ENCODE measurements at places on chromosomes 12 and 14.
A peak's percentile ranks its signal among the peaks of the same experiment; 100 is the strongest.

DNA sequence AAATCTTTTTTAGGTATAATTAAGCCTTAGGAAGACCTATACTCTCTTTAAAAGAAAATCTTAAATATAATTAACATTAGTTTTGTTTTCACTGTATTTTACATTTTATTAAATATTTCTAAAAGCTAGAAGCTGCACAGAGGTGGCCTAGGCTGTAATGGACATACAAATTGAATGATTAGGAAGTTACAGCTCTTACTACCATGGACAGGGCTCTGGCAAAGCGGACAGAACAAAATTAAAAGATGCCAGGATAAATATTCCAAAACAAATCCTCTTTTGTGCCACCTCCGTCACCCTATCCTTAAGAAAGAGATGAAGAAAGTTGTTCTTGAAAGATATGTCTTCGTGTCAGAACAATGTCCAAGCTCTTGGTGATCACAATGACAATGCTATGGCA is 376.5 kb downstream of the ETNK1 start:
- no peak for DNase-seq

GRCh38 chr14:43625294-43625693 is 881.8 kb downstream of the FSCB start:
- DNase-seq: no peak

GRCh38 chr12:113291586-113291985 is 43.3 kb downstream of the SLC8B1 start:
- DNase-seq: no peak

- no peak for DNase-seq
These were observed 28.8 kb downstream of the CLEC1A start for GRCh38 chr12:10069976-10070375.

GRCh38 chr14:72598306-72598705 is 295.6 kb downstream of the DPF3 start:
- no peak for DNase-seq

DNA sequence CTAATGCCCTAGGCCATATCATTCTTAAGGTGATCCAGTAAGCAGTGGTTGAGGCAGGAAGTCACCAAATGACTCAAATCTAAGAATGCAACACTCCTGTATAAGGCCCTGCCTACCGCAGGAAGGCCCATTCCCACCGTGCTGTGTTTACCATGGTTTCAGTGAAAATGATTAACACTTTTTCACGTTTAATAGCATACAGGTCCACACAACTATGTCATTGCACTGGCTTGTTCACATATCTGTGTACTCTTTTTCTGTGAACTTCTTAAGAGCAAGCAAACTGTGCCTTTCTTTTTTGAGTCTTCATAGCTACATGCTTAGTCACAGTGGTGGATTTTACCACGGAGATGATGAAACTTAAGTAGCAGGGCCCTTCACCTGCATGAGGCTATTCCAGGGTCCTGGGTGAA is 214.9 kb downstream of the CNTN1 start:
- DNase-seq: no peak

GRCh38 chr14:94100847-94101246 is 9.7 kb upstream of the IFI27 start:
- DNase-seq: no peak

DNA sequence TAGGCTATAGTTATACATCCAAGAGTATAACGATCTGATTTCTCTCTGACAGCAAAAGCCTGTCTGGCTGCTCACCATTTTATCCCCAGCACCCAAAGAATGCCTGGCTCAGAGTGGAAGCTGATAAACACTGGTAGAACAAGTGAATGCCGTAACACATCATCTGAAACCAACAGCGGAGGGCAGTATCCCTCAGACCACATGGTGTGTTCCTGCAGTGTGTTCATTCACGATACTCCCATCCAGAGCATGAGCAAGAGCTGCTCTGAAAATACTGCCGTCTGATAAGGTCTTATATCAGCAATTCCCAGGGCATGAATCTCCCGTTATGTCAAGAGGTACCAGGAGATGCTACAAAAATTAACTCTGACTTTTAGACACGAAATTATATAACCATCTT is 95.9 kb downstream of the TTC7B start:
- no peak for DNase-seq

DNA sequence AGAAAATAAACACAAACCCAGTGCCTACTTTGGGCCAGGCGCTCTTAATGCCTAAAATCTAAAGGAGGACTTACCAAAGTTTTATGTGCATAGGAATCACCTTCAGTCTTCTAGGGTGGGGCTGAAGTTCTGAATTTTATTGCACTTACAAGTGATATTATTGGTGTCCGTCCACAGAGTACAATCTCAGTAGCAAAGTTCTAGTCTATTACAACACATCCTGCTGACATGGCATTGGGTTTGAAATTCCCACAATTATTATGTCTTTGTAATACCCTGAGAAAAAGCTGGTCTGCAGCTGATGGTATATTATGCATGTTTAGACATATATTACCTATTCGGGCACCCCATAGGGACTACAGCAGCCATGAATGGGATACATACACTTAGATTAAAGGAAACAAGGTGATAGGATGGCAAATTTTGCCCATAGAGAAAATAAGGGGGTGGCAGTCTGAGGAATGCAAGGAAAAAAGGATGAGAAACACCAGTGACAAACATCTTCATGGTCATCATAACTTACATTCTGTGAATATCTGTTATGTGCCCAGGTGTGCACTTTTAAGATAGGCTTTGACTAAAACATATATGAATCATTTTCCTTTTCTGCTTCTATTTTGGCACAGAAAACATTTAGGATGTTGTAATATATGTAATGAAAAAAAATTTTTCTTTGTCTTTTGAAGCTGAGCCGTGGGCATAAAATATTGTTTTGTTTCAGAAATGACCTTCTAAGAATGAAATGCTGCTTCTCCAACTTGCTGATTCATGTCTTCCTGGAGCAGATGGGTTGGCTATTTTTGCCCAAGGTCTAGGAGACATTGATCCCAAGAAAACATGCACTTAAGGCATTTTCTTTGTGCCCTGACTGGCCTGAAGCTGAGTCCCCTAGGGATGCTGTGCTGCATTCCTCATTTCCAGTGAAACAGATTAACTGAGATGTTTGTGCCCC is 27.2 kb upstream of the ALG10 start:
- DNase-seq: no peak

DNA sequence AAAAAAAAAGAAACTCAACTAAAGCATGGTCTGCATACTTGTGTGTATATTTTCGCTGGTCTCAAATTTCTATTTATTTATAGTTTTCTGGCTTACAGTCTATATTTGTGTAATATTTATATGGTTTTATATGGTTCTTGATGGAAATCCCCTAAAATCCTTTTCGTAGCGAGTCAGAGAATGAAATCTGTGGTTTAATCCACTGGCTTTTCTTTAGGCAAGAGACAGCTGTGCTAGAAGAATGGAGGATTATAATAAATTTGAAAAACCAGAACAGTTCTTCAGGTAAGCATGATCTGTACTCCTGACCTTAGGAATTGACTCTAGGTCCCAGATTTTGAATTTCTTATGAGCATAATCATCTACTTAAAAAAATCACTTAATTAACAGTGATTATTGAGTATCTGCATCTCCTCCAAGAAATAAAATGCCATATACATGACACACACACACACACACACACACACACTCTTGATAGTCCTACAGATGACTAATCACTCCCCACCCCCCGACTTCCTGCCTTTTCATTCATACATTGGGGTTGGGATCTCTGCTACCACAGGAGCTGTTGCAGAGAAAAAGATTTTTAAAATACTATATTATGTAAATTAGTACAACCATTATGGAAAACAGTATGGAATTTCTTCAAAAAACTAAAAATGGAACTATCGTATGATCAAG is 113.4 kb downstream of the CRADD start:
- DNase-seq: no peak

DNA sequence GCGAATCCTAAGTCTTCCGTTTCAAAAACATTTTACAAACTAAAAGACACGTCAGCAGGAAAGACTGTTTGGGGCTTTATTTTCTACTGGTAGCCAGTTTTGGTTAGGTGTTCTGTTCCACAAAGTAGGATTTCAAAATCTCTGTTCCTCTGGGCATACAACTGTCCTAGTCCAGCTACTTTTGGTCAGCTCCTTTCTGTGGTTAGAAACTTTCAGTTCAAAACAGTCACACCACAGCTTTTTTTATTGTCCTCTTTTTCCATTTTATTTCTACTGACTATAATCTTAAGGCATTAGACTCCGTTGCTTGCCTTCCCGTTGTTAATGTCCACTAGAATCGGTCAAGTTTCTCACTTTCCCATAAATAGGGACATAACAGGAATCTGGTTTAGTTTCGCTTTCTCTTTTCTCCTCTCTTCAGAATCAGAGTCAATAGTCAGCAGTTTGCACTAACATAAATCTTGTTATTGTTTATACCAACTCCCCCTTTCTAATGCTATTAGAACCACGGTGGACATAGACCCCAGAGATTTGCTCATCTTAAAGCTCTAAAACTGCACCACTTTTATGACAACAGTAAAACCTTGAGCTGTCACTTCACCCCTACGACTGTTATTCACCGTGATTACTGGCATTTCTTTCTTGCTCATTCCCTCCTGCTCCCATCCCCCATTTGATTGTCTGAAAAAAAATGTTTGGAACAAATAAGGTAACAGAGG is 41.5 kb upstream of the NPAS3 start:
- DNase-seq: no peak

DNA sequence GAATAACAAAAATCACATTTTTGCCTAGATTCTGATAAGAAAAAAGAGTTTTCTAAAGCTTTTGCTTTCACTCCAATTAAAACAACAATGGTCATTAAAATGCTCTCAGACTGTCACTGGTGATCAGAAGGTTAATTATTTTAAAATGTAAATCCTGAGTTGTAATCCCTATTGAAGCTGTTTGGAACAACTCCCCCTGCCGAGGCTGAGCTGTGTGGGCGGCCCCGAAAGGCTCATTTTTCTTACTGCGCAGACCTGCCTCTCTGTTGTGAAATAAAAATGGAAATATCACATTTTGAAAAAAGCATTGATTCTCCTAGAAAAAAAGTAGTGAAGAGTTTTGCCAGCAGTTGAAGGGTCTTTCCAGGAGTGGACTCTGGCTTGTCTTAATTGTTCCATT is 174.8 kb upstream of the CDKN3 start:
- no peak for DNase-seq

DNA sequence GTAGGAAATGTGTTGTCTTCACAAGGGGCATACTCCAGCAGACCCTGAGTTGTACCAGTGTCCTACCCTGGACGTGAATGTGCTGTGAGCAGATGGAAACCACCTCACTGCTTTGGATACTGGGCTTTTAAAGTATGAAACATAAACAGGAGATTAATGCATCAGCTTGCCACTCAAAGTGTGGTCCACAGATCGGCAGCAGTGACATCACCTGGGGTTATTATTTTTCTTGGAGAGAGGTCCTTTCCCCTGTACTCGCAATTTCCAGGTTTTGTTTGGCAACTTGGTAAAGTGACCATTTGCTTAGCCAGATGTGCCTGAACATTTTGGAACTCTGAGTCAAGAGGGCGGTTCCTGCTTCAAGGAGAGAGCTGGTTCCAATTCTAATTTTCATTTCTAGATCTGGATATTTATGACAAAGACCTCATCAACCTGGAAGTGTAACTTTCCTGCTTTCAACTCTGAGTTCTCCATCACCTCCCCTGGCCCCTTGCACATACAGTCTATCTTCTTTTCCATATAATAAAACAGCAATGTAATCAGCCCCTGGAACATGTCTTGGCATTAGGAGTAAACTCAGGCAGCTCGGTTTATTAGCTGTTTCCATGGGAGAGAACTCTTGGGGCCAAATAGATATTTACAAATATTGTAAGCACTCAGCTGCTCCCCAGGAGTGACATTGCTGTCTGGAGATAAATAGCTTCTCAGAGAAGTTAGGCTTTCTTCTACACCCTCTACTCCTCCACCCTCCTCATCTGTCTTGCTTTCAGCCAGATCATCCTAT is 237.0 kb upstream of the TBX3 start:
- no peak for DNase-seq

- DNase-seq: no peak
These were observed 477.0 kb downstream of the DPF3 start for GRCh38 chr14:72416892-72417291.

- DNase-seq: peak; percentile 27
These were observed 12.0 kb downstream of the ADSS1 start for GRCh38 chr14:104735830-104736642.

GRCh38 chr12:50120521-50120920 is 8.5 kb downstream of the COX14 start:
- no peak for DNase-seq

DNA sequence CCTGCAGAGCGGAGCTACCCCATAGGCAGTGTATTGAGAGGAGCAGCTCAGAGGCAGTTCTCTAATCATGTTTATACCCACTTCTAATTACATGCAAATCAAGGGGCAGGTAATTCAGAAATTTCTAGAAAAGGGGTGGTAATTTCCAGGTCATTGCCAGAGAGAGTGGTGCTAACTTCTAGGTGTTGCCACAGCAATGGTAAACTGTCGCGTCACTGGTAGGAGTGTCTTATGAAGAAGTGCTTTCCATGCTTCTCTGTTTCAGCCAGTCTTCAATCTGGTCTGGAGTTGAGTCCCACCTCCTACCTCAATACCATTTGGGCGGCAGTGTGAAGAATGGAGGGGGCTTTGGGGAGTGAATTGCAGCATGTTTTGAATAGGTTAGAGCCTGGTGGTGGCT is 8.5 kb upstream of the AMN1 start:
- DNase-seq: no peak

DNA sequence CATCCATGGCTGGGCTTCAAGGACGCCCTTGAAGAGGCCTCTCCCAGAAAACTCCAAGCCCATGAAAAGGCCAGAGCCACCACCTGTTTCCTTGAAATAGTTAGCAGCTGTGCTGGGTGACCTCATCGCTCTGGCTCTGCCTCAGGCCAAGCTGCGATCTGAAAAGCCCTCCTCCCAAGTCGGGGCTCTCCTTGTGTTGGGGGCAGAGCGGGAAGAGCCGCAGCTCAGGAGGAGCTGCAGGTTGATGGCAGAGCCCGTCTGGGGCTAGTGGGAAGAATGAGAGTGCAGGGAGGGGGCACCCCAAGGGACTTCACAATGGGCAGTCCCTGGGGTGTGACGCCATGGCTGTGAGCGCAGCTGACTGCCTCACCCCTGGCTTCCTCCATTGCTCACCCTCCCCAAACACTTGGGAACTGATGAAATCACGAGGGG is 50.0 kb upstream of the STON2 start:
- DNase-seq: no peak

DNA sequence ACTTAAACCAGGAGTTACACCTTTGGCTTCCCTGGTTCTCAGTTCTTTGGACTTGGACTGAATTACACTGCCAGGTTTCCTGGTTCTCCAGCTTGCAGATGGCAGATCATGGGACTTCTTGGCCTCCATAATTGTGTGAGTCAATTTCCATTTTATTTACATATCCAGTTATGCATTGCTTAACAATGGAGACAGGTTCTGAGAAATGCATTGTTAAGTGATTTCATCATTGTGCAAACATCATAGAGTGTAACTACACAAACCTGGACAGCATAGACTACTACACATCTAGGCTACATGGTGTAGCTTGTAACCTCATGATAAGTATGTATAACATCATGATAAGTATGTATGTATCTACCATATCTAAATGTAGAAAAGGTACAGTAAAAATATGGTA is 276.1 kb upstream of the BTG1 start:
- no peak for DNase-seq
